ENCODE measurements at places on chromosomes 16 and 17.

DNA sequence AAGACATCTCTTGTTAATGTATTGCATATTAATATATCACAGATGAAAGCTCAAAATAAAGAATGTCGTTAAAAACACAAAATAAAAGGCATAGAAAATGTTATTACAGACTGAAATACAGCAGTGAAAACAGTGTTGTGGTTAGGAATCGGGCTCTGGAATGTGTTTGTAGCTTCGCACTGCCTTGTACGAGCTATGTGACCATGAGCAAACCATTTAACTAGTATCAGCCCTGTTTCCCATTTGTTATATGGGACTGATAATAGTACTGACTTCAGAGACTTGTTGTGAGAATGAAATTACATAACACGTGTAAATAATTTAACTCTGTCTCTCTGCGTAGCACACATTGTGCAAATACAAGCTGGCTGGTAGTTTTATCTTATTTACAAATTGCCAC lies 648 bp upstream of the RBFOX1 start:
- no peak for DNase-seq

DNA sequence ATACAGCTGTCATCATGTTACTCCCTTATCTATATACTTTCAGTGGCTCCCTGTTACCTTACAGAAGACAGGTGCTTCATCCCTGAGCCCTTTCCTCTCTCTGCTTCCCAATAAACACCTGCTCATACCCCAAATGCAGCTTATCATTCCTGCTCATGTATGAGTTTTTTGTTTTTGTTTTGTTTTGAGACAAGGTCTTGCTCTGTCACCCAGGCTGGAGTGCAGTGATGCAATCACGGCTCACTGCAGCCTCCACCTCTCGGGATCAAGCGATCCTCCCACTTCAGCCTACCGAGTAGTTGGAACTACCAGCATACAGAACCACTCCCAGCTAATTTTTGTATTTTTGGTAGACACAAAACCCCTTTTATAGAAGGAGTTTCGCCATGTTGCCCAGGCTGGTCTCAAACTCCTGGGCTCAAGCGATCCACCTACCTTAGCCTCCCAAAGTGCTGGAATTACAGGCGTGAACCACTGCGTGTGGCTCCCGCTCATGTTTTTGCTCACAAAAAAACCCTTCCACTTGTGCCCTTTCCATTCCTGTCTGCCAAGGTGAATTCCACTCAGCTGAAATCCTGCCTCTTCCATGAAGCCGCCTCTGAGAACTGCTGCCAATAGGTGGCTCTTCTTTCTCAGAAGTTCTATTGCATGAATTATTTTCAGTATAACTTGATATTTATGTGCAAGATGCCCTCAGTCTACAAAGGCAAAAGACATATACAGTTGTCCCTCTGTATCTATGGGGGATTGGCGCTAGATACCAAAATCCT lies 7.9 kb upstream of the RNF157 start:
- DNase-seq = no peak

DNA sequence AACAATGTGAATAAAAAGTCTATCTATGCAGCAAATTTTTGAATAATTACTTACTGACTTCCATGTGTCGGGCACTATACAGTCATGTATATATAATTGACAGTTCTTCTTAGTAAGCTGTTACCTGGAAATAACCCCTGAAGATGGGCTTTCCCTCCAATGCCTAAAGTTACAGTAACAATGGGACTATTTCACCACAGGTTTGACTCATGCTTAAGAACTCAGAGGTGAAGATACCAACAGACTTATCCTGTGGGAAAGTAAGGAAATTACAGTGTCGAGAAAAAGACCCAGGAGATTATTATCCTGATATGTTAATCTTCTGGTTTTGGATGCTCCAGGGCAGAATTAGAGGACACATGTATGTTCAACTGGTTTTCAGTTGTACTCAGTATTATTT lies 601.5 kb upstream of the SOX9 start:
- DNase-seq = no peak

DNA sequence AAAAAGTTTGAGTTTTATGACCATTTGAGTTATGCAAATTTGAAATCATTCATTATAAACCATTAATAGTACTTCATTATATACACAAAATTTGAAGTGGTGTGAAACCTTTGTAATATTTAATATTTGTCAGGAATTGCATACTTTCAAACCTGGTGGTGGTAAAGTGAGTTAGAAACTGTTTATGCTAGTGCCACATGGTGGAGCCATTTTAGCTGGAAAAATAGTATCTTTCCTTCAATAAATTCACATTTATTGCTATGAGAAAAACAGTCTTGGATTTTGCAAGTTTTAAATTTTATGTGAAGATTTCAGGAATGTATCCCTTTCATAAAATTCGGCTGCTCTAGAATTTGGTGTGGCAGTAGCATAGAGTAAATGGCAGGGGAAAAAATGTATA lies 7.3 kb upstream of the BLMH start:
- no peak for DNase-seq

DNA sequence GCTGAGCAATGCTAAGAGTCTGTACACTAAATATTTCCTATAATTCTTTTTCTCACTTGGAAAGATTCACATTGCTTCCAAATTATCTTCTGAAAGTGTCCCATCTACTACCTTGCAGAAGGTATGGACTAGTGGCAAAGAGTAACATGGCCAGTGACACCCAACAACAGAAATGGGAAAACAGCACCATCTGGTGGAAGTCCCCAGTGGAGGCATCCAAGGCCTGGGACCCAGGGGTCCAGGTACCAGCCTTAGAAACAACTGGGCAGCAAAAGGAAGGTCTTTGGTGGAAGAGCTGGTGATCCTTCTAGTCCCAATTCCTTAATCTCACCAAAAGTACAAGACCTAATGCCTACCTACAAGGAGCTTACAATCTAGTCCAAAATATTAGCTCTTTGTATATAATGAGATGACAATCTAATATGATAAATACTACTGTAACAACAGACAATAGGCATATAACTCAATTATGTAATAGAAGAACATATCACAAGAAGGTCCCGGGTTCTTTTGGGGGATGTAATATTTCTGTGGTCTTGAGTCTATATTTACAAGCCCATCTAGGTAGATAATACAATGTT lies 55.3 kb downstream of the SKAP1 start:
- DNase-seq = peak; percentile 12

DNA sequence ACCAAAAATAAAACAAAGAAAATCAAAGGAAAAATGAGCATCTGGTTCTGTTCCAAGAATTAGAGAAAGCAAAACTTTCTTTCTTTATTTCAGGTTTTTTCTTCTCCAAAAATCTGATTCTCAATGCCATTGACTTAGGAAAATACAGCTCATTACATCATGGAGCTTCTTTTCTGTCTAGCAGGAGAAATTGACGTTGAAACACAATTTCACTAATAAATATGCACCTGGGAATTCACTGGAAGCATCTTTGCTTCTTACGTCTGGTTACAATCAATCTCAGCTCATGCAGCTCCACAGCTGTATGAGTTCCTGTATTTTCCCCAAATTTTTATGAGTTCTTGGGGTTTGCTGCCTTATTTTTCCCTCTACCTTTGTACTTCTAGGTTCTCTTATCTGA lies 1568.6 kb upstream of the GOT2 start:
- DNase-seq = no peak

DNA sequence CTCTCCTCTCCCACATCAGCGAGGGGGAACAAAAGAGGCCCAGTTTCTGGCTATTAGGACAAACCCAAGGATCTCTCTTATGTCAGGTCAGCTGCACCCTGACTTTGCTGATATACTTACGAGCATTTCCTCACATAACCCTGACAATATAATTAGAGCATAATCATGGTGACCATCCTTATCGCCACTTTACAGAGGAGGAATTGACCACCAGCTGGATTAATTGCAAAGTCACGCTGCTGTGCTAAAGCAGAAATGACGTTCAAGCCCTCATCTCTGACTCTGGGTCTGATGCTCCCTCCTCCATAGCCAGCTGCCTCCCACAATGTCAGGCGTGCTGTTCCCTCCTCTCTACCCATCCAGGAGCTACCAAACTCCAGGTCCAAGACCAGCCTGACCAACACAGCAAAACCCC lies 42.6 kb downstream of the TRARG1 start:
- no peak for DNase-seq

DNA sequence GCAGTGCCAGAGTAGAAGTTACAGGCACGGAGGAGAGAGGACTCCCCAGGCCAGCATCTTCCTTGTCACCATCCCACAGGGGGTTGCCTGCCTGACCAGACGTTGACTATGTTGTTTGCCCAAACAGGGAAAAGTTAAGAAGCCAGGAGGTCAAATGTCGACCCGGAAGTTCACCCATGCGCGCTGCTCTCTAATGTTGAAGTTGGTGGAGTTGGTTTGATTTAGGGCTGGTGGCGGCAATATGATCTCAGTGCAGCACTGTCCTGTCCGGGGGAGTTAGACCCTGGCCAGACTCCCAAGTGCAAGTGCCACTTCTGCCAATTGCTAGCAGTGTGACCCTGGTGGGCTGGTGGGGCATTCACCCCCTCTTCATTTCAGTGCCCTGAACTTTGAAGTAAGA lies 30.4 kb downstream of the RGS9 start:
- no peak for DNase-seq

GRCh38 chr17:79079421-79080200 lies 5.0 kb downstream of the ENGASE start:
- DNase-seq = no peak

- no peak for DNase-seq
Observed at GRCh38 chr16:52389045-52389444, 157.9 kb downstream of the TOX3 start.
